ENCODE measurements at places on chromosomes 1 and 21.

DNA sequence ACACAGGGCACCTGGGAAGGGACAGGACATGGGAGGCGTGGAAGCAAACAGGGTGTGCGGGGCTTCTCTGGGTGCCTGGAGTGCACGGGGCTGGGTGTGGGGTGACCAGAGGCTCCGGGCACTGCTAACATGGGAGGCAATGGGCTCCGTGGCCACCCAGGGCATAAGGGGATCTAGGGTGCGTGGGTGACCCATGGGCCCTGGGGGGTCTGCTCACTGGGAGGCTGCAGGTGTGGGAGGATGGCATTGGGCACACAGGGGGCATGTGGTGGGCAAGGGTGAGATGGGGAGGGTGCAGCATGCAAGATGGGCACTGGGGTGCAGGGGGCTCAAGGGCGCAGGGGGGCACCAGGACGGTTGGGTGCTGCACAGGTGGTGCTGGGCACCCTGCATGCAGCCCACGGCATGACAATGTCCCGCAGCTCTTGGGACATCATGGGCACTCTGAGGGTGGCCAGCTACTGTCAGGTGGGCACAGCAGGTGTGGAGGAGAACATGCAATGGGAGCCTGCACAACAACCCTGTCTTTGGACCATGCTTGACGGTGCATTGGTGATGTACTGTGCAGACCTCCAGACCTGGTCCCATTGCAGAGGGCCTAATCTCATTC, 15.1 kb downstream of the TRIM11 start:
- DNase-seq: no peak

GRCh38 chr1:112872551-112872962, 83.4 kb downstream of the SLC16A1 start:
- DNase-seq: no peak

- no peak for DNase-seq
Observed at GRCh38 chr1:53084589-53084971, 22.6 kb downstream of the PODN start.

DNA sequence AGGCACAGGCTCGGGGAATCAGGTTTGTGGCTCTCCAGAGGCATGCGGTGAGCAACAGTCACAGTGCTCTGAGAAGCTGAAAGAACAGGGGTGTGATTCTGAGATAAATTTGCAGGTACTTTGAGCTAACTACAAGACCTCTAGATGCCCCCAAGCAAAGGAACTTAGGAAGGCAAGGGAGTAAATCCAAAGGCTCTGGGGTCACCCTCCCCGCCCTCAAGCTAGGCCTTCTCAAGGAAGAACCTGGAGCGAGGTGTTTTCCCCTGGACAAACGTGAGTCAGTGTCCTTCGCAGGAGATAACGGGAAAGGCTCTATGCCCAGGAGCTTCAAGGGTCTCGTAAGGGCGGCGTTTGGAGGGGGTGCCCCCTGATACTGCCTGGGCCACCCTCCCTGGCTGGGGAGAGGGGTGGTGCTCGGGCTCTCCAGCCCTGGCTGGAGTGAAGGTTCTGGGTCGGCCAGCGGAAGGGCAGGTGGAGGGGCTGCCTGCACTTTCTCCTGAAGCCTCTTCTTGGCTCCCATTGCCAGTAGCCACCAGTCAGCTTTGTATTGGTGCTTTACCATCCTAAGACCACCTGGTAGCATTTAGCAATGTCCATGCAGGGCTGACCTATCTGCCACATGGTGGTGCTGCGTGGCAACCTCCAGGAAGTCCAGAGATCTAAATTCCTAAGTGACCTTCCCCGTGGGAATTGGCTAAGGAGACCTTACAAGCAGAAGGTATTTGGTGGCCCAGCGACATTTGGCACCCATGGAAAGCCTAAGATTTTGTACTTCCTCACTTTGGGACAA, 44.0 kb downstream of the GPR161 start:
- DNase-seq: no peak

GRCh38 chr1:64963466-64963865, 2.9 kb downstream of the JAK1 start:
- DNase-seq: no peak

GRCh38 chr1:218887141-218887925, 286.3 kb upstream of the LYPLAL1 start:
- no peak for DNase-seq

DNA sequence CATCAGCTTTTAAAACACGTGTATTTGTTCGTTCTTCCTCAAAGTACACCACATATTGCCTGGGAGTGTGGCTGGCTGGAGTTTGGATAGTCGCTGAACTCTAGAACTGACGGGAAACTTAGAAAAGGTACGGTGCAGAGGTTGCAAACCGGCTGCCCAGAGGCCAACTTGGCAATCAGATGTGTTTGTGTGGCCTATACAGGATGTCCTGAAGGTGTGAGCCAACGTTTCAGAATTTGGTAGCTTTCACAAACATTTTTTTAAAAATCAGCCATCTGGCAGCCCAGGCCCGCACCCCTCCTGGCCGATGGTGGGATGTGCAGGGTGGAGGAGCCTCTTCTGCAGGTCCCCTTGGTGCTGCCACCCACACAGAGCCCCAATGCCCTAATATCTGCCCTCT, 73.6 kb upstream of the SLC25A33 start:
- no peak for DNase-seq

GRCh38 chr1:204688776-204689175, 3.2 kb upstream of the LRRN2 start:
- DNase-seq: no peak

GRCh38 chr1:234955107-234955731, 173.4 kb downstream of the TOMM20 start:
- no peak for DNase-seq
